Cerebellum (tissue), 4 donors: ENCODE measurements at places on chromosomes 4 and X. TPM values are rescaled to one million over a fixed set of nuclear protein-coding genes. Genes with fewer than 3 reads are reported as not detected.

Gene PFKFB1
- total RNA-seq: 0.45 TPM

- DNase-seq: no peak
Measured at GRCh38 chr4:61442936-61443335, 242.8 kb downstream of the ADGRL3 start.

GRCh38 chr4:122621016-122621507 is at the start of gene IL21:
Gene IL21 (minus strand): TSS chr4:122621066. CDS start chr4:122621011, 55 bp downstream.
- DNase-seq: no peak

Gene BMP3
- 1.9 TPM for total RNA-seq

DNA sequence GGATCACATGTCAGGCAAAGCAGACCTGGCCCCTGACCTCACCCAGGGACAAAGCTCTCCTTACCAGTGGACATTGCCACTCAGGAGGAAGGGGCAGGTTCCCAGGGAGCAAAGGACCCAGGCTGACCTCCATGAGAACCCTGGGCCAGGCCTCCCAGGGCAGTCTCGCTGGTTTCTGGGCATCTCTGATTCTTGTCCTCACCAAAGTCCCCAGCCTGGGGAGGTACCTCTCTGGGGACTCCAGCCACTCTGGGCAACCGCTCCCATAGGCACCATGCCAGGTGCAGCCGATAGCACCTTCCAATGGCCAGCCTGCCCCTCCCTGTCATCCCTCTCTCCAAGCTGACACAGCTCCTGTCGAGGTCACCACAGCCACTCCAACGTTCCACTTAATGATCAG is 7.9 kb downstream of the EVC2 start:
- DNase-seq: no peak

DNA sequence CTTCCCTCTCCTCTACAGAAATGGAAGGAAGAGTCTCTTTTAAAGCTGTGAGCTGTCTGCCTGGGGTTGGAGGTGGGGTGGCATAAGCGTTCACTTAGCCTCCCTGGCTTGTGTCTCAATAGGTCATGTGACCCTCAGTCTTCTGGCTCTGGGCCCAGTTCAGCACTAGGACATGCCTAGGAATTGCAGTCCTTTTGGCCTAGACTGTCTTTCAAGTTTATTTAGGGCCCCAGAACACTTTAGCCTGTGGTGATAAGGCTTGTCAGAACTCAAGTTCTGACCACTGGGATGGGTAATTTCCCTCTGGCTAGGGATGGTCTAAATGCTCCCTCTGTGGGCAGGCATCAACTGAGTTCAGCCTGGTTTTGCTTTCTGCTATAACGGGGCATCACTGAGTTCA is 34.3 kb upstream of the ARMCX4 start:
- DNase-seq: no peak

DNA sequence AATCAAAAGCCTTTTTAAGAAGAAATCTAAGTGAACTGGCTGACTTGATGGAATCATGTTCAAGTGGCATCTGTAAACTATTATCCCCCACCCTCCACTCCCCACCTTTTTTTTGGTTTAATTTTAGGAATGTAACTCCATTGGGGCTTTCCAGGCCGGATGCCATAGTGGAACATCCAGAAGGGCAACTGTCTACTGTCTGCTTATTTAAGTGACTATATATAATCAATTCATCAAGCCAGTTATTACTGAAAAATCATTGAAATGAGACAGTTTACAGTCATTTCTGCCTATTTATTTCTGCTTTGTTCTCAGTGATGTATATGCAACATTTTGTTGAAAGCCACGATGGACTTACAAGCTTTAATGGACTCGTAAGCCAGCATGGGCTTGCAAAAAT is 162.3 kb downstream of the STIM2 start:
- no peak for DNase-seq

Gene PLAC1
- total RNA-seq: not detected

- DNase-seq: no peak
Measured at GRCh38 chr4:132344924-132345828, 803.9 kb upstream of the PCDH10 start.

DNA sequence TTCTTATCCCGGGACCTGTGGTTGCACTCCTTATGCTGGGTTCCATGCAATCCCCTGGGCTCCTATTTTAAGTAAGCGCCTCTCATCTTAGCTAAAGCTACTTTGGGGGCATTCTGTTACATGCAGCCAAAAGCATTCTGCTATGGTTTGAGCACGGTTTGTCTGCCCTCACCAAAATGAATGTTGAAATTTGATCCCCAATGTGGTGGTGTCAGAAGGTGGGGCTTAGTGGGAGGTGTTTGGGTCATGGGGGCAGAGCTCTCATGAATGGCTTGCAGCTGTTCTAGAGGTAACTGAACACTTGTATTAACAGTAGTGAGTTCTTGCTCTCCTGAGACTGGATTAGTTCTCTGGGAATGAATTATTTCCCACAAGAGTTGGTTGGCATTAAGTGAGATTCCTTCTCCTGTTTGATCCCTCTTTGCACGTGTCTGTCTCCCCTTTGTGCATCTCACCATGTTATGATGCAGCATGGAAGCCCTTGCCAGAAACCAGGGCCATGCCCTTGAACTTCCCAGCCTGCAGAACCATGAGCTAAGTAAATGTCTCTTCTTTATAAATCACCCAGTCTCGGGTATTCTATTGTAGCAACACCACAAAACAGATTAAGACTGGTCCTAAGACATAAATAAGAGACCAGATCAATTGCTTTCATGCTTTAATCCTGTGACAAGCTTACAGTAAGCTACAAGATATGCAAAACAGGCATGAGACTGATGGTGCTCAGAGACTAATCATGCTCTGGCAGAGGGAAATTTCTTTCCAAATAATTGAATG is 141.8 kb downstream of the TSPAN5 start:
- no peak for DNase-seq

- no peak for DNase-seq
Measured at GRCh38 chrX:118594697-118595420, 99.2 kb downstream of the DOCK11 start.

GRCh38 chr4:153154007-153154975 is 50.0 kb upstream of the TRIM2 start:
- no peak for DNase-seq

GRCh38 chr4:26124753-26125321 is 196.0 kb upstream of the RBPJ start:
- no peak for DNase-seq

- DNase-seq: no peak
Measured at GRCh38 chrX:18995221-18995620, 11.3 kb upstream of the PHKA2 start.

Gene PPP2R2C
- 80.5 TPM for total RNA-seq

Gene EPGN
- total RNA-seq: 0.27 TPM

Gene TSPAN5
- 44.8 TPM for total RNA-seq

DNA sequence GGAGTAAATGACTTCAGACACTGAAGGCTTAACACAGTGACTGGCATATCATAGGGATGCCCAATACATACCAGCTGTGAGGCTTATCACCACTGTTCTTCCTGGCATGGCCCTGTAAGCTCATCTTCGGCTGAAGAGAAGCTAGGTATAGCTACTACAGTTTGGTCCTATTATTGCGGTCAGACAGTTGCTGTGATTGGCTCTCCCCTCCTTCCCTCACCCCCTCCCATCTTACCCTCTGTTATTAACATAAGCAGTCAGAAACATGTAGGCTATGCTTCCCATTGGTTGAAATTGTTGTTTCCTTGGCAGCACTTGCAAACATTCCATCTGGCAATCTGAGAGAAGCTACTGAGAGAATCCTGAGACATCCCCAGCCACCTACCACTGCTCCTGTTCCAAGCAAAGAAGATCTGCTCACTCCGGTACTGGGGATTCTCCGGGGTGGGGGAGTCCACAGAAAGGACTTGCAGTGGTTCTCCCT is at the start of gene AKAP14:
AKAP14 (plus strand) TSS at position 51 of the 484 bp plus-strand sequence. CDS start 7,331 bp downstream, outside the sequence.
- peak; percentile 21 for DNase-seq

Gene P2RY10
- total RNA-seq: not detected

Gene FGFR3
- 6.5 TPM for total RNA-seq

DNA sequence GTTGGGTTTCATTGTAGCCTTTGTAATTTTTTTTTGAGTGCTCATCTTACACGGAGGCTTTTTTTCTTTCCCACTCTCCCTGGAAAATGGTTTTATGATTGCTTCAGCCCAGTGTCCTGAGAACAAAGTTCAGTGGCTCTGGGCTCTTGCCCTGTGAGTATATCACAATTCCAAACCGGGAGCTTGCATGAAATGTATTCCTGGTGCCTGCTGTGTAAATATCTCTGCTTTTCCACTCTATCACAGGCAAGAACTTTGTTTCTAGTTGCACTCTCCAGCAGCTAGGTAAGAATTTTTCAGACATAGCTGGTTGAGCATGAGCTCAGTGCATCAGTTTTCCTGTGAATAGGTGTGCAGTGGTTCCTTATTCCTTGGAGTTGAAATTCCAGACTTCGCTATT is 60.8 kb downstream of the SUPT20HL2 start:
- DNase-seq: no peak

GRCh38 chr4:109629775-109630174 is 69.7 kb downstream of the MCUB start:
- DNase-seq: no peak

Gene HPF1
- total RNA-seq: 20.4 TPM

Gene LRAT
- 1.6 TPM for total RNA-seq

Gene NPY5R
- 4.5 TPM for total RNA-seq

Gene ERCC6L
- 1.7 TPM for total RNA-seq

Gene PITX2
- not detected for total RNA-seq

DNA sequence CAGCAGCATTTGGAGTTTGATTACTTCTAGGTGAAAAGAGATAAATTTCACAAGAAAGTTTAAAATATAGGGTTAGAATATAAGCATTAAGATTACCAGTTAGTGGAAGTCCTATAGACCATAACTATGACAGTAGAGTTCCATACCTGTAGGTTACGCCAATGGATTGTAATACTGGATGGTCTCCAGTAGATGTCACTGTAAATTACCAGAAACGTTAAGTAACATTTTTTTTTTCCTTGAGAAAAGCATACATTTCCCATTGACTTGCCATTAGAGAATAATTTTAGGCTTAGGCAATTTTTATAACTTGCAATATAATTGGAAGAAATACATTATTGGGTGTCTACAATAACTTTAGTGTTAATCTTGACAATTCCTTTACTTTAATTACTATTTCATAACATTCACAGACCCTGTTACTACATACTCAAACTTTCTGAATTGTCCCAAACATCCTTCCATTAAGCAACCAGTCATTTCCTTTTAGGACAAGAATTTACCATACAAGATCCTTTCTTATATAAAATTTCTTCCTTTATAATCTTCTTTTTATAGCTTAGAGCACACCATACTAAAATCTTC is 304.1 kb upstream of the TECRL start:
- DNase-seq: no peak

Gene SYP
- total RNA-seq: 85.9 TPM
